Fibroblast of upper back skin (primary cell): ENCODE measurements at places on chromosomes 3 and 15.

DNA sequence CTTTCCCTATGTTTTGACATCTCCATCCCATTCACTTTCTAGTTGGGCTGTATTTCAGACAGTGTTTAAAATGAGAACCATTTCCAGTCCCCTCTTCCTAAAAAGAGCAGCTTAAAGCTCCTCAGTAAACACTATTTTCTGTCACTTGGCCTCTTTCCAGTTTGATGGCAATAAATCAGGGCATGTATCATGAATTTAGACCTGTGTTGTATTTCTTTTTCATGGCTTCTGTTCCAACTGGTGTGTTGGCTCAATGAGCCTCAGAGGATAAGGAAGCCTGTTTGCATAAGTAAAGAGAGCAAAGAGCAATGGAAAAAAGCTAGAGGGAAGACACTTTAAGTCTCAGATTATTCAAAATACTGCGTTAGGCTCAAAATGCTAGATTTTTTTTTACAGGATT, 7.2 kb downstream of the CCDC80 start:
- DNase-seq = no peak

DNA sequence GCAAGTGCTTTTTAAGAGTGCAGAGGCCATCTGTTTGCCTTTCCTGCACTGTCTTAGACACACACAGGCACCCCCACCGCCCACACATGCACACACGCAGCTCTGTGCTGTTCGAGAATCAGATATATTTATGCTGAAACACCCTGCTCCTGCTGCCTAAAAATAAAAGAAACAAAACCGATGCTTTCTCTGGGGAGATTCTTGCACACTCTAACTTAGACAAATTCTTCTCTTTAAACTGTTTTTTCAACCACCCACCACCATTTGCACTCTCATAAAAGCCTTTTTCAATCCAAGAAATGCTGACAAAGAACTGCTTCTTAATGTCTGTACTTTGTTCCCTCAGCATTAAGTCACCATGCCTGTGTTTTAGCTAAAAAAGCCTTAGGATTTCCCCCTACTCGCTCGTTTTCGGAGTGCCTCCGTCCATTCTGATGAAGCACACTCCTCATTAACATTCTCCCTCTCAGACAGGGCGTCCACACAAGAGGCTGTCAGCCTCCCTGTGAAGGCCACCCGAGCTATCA, 26.2 kb downstream of the SLC12A8 start:
- peak; percentile 35 for DNase-seq

- DNase-seq = peak; percentile 92
Observed at GRCh38 chr3:188947401-188948280, 224.1 kb upstream of the TPRG1 start.

DNA sequence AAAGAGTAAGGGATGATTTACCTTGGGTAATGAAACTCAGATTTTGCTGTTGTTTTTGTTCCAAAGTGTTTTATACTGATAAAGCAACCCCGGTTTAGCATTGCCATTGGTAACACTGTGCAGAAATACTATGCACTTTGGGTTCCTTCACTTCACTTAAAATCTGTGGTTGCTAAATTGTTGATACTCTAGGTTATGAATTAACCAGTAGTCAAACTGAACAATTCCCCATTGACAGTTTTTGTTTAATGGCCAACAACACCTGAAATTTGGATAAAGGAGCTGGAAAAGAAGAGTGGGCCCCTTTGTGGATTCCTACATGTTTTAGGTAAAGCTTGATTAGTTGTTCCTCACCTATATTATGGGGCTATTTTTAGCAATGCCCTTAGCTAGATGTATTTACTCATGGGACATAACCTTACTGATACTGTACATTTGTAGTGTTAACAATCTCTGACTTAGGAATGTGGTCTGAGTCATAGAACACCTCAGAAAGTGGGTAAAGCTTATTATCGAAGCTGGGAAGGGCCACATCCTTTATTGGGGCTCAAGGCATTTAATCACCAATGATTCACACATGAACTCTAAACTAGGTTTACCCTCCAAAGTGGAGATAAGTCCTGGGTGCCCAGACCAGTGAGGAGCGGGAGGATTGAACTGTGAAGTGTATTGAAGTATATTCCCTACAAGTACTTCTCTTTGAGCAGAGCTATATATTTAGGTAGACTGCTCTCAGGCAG, 29.5 kb upstream of the THRB start:
- no peak for DNase-seq

- no peak for DNase-seq
Observed at GRCh38 chr3:61139686-61140085, 111.6 kb downstream of the FHIT start.

- DNase-seq = no peak
Observed at GRCh38 chr3:111285694-111286093, 214.1 kb downstream of the NECTIN3 start.

- peak; percentile 75 for DNase-seq
Observed at GRCh38 chr3:29686889-29687592, 406.2 kb downstream of the RBMS3 start.

GRCh38 chr3:66425032-66425431, 75.8 kb downstream of the LRIG1 start:
- DNase-seq = no peak

DNA sequence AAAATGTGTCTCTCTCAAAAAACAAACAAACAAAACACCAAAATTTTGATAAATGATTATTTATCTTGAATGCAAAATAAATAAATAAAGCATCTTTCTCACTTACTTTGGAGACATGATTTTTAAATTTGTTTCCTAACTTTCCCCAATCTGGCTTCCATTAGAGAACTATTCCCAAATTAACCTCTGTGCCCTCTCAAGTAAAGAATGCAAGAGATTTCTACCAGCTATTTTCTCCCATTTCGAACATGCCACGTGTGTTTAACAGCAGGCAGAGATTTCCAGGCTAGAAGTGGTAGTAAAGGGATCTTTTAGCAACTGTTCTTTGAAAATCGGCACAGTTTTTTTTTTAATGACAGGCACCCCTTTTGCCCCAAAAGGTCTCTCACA, 269.1 kb downstream of the SHQ1 start:
- DNase-seq = no peak

DNA sequence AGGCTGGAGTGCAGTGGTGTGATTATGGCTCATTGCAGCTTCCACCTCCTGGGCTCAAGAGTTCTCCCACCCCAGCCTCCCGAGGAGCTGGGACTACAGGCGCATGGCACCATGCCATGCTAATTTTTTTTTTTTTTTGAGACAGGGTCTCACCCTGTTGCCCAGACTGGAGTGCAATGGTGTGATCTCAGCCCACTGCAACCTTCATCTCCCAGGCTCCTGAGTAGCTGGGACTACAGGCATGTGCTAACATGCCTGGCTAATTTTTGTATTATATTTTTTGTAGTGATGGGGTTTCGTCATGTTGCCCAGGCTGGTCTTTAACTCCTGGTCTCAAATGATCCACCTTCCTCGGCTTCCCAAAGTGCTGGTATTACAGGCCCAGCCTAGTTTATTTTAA, 4.0 kb downstream of the TEX9 start:
- DNase-seq = no peak

GRCh38 chr3:134348524-134348923, 25.7 kb downstream of the AMOTL2 start:
- peak; percentile 53 for DNase-seq

DNA sequence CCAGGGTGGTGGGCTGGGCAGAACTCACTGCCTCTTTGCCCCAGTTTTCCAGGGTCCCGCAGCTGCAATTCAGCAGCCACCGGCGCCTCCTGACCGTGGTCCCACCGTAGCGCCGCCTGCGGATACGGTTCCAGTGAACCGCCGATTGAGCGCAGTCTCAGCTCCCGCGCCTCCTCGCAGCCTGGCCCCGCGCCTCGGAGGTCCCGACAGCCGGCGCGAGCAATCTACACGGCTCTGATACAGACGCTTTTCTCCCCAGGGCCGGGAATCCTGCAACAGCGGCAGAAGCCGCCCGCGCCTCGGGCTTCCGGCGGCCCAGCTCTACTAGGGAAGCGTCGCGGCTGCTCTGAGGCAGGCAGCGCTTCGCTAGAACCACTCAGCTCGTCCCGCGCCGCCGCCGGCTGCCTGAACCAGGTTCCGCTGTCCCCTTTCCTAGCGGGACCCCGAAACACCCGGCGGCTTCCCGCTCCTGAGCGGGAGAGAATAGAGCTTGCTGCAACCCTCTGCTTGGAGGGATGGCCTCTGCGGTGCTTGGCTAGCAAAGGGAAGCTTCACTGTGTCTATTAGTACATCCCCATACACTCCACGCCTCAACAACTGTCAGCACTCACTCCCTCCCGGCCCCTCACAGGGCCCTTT, 3.1 kb downstream of the FOXL2NB start:
- DNase-seq = peak; percentile 41

- peak; percentile 95 for DNase-seq
Observed at GRCh38 chr3:105473521-105474223, 107.0 kb downstream of the ALCAM start.
